ENCODE measurements at places on chromosomes 11 and 22.

DNA sequence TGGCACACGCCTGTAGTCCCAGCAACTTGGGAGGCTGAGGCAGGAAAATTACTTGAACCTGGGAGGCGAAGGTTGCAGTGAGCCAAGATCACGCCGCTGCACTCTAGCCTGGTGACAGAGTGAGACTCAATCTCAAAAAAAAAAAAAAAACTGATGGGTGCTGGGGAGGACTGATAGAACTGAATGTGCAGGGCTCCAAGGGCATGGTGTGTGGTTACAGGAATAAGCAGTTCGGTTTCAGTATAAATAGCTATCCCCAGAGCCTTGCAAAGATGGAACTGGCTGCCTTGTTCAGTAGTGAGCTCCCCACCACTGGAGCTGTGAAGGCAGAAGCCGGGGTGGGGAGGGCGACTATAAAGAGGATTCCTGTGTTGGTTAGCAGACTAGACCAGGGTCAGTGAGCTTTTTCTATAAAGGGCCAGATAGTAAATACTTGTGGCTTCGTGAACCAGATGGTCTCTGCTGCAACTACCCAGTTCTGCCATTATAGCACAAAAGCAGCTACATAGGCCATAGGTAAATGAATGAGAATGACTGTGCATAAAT lies 5.9 kb downstream of the TOM1 start:
- peak; percentile 37 for DNase-seq

- DNase-seq = no peak
These were observed 23.9 kb downstream of the MCHR1 start for GRCh38 chr22:40703174-40703573.

GRCh38 chr11:17780668-17781067 lies 46.1 kb downstream of the KCNC1 start:
- DNase-seq = no peak

GRCh38 chr22:41305646-41306045 lies 4.3 kb downstream of the ZC3H7B start:
- peak; percentile 82 for DNase-seq

DNA sequence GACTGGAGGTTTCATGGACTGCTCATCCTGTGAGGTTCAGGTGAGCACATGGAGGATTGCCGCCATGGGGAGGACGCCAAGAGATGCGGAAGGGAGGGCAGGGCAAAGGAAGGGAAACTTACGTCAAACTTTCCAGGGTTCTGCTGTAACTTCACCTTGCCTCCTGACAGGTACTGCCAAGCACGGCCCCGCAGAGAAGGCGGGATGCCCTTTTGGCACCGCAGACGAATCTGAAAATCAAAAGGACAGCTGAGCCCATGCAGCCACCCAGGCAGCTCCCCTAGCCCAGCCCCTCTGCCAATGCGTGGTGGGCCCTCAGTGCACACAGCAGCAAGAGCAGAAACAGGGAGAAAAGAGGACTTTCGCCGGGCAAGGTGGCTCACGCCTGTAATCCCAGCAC lies 10.0 kb upstream of the CASTOR1 start:
- DNase-seq = no peak

DNA sequence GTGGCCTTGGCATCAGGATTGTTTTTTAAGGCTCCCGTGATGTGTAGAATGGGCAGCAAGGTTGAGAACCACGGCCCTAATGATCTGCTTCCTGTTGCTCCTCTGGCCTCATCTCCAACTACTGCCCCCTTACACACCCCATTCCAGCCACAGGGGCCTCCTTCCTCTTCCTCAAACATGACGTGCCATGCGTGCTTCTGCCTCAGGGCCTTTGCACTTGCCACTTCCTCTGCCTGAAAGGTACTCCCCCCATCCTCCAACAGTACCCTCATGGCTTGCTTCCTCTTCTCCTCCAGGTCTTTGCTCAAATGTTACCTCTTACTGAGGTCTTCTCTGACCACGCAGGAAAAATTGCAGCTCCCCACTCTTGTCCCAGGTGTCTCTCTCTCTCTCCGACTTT lies 93.9 kb upstream of the CSNK2A3 start:
- no peak for DNase-seq

DNA sequence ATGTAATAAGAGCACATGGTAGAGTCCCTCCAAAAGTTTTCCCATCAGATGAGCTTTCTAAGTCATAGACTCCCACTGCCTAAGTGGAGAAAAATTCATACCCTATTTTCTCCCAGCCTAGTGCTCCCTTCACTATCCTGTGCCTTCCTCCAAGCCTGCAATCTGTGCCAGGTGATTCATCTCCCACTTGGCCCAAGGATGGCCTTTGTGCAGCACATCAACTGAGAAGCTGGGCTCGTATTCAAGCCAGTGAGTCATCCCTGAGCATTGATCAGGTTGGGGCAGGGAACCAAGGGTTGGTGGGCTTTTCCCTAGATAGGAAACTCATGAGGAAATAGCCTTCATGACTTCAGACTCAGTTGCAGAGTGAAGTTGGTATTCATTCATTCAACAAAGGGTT lies 64.6 kb downstream of the PANX1 start:
- DNase-seq = peak; percentile 65

DNA sequence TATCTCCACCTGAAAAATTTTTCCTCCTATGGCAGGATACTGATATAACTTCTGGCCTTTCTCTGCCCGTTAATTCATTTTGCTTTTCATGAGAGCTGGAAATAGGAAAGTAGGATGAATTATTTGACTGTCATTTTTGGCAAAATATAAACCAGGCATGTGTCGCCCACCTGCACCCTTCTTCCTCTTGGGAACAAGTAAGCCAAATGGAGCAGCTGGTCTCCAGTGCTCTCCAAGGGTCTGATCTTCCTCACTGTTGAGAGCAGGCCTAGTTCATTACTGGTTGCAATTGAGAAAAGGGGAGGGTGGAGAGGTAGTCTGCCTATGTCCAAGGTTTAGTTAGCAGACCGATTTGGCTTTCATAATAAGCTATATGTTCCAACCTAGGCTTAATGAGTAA lies 582.2 kb downstream of the DLG2 start:
- no peak for DNase-seq

GRCh38 chr22:22939588-22940368 lies 52.2 kb downstream of the IGLL5 start:
- no peak for DNase-seq

GRCh38 chr22:45124176-45124847 lies 39.4 kb upstream of the NUP50 start:
- peak; percentile 18 for DNase-seq

GRCh38 chr11:69446108-69446507 lies 35.4 kb upstream of the LINC01488 start:
- DNase-seq = no peak

- DNase-seq = no peak
These were observed 50.6 kb downstream of the SGSM3 start for GRCh38 chr22:40421082-40421350.

Measured in AG10803 (cell line).